Natural killer cell treated with Interleukin-12 subunit alpha and Interleukin-12 subunit beta and Interleukin-15 and Interleukin-18, amount 100 ng/mL, for 72 hours (primary cell): ENCODE measurements at places on chromosomes 1 and 21. TPM values are rescaled to one million over a fixed set of nuclear protein-coding genes. Genes with fewer than 3 reads are reported as not detected.

Gene VHLL
- not detected for total RNA-seq

GRCh38 chr1:30378991-30379581 is 344.3 kb downstream of the MATN1 start:
- peak; percentile 60 for DNase-seq

DNA sequence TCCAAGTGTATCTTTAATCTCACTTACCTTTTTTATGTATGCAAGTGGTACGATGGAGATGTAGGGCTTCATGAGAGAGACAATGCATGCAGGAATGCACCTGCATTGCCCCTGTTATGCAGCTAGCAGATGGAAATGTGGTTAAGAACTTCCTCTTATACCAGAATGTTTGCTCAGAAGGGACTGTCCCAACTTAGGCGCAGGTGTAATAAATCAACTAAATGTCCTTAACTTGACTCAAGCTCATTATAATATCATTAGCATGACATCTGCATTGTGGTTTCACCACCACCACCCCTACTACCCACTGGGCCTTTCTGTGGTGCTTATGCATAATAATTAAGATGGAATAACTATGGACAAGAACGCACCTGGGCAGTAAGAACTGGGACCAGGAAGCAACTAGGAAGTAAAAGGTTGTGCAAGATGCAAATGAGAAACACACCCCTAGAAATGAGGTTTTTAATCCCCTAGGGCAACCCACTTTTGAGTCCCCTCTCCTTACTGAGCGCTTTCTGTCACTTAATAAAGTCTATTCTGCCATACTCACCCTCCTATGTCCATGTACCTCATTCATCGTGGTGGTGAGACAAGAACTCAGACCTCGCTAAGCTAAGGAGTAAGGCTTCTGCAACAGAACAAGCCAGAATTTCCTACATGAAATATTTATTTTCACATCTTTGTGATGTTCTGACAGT is 1103.3 kb upstream of the B3GALT2 start:
- no peak for DNase-seq

Gene TRMT1L
- 10.6 TPM for total RNA-seq

DNA sequence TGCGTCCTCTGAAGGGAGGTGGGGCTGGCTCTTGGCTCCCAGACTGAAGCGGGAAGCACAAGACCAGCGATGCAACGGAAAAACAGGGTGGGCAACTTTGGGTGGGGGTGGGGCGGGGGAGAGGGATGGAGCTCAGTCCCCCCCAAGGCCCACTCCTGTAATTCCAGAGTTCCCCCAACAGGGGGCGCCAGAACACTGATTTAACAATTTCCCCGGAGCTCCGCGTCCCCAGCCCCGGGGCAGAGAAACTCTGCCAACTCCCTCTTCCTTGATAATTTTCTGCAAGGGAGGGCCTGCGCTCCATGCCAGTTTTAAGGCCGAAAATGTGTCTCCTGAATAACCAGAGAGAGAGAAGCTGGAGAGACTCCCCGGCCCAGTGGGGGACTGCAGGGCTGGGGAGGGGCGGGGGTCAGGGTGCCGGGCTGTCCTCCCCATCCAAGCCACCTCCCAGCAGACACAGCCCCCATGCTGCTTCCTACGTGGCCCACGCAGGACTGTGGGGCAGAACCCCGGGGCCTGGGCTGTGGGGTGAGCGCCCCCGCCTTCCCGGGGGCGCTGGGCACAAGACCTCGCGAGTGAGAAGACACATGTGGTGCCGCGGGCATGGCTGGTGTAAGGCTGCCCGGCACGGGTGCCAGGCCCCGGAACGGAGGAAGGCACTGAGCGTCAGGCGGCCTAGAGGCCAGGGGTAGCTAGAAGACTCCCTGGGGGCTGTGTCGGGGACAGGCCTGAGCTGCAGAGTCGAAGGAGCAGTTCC is 51.4 kb downstream of the KIF21B start:
- DNase-seq: no peak

DNA sequence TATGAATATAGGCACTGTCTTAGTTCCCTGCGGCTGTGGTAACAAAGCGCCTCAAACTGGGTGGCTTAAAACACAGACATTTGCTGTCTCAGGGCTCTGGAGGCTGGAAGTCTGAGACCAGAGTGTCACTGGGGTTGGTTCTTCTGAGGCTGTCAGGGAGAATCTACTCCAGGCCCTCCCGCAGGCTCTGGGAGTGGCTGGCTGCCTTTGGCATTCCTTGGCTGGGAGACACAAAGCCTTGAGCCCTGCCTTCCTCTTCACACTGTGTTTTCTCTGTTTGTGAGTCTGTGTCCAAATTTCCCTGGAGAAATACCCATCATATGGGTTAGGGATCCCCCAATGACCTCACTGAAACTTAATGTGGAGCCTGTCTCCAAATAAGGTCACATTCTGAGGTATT is 38.5 kb downstream of the B3GALT5 start:
- DNase-seq: no peak

DNA sequence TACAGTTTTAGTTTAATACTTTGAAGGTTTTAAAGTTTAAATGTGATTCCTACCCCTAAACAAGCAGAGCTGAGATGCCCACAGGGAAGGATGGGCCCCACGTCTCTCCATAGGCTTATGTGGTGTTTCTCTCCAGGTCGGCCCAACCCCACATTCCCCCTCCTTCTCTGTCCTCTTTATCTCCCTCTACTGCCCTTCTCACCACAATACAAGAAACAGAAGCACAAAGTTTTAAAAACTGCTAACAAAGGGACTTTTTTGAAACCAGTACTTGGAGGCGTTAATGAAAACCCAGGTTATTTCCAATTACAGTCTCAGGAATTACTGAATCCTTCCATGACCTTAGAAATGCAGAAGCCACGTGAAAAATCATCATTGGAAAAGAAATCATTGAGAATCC is 324.0 kb downstream of the NTNG1 start:
- DNase-seq: no peak

DNA sequence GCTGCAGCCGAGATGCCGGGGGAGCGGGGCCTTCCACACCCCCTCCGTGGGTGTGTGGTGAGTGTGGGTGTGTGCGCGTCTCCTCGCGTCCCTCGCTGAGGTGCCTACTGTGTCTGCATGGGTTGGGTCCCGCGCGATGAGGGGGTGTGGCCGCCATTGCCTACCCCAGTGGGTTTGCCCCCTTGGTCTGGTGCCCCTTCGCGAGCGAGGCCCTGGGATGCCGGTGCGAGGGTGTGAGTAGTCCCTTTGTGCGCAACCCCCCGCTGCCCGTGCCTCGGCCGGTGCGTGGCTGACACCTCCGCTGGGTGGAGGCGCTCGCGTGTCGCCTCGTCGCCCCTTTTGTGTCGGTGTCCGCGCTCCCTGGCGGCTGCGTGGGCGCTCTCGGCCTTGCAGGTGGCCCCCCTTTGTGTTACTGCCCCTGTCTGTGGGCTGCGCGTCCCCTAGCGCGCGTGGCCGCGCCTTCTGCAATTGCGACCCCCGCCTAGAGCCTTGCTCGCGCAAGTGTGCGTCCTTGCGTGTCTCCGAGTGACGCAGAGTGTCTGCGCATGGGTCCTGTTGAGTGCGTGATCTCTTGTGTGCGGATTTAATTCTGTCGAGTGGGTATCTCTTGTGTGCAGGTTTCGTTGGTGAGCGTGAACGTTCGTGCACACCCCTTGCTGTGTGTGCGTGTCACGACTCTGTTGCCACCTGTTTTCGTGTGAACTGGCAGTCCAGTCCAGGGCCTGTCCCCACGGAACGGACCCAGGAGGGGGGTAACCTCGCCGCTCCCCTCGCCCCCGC is 553 bp downstream of the TTC3 start:
- no peak for DNase-seq

DNA sequence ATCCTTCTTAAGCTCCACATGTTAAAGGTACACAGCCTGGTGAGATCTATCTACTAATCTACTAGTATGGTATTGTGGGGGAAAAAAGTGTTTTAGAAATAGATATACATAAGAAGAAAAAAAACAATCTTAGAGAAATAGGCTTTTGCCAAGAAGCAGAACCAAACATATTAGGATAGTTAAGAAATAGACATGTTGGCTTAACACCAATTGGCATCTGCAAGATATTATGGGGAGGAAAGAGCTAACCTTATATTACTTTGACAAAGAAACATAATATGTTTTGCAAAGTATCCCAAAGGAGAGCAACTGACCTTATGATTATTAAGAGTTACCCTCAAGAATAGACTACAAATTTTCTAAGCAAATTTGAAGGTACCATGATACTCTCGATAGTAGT is 202.9 kb downstream of the BRINP3 start:
- no peak for DNase-seq

DNA sequence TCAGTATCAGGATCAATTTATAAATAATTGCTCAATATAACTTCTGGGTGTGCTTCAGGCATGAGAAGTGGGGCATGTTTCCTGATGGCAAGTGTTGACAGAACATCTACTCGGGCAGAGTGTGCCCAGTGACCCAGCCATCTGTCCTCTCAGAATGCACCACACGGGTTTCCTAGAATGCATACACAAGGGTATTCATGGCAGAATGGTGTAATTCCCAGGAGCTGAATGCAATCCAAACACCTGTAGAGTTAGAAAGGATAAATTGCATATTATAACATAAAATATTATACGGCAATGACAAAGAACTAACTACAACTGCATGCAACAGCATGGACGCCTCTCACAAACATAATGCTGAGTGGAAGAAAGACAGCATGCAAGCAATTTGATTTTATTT is 391.9 kb downstream of the SIPA1L2 start:
- no peak for DNase-seq

Gene LDLRAD1
- total RNA-seq: not detected

GRCh38 chr1:52189898-52190480 is 48.1 kb downstream of the ZFYVE9 start:
- DNase-seq: no peak

- DNase-seq: no peak
Observed at GRCh38 chr1:19347533-19348172, 35.5 kb downstream of the SLC66A1 start.

DNA sequence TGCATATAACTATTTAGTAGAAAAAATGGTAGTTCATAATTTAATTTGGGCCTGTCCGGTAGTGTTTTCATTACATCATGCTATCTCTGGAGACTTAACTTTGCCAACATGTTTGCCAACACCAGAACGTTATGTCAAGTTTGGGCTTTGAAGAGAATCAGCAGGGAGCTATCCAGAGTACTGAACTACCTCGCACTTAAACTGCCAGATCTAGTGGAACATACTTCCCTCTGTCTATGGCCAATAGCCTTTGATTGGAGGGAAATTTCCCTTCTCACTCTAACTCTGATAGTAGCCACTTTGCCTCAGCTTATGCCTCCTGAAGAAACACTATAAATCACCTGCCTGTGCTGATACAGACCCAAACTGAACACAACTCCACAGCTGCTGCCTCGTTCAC is 10.0 kb downstream of the LRRC53 start:
- no peak for DNase-seq

DNA sequence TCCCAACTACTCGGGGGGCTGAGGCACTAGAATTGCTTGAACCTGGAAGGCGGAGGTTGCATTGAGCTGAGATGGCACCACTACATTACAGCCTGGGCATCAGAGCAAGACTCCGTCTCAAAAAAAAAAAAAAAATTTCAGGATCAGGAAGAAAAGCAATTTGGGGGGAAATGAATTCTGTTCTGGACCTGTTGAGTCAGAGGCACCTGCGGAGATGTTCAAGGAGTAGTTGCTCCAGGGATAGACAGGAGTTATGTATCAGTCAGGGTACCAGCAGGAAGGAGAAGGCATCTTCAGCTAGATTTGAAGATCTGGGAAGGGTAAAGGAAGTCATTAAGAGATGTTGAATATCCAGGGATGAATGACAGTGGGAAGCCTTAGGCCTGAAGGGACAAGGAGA is 2.9 kb upstream of the RHBDL2 start:
- DNase-seq: no peak

DNA sequence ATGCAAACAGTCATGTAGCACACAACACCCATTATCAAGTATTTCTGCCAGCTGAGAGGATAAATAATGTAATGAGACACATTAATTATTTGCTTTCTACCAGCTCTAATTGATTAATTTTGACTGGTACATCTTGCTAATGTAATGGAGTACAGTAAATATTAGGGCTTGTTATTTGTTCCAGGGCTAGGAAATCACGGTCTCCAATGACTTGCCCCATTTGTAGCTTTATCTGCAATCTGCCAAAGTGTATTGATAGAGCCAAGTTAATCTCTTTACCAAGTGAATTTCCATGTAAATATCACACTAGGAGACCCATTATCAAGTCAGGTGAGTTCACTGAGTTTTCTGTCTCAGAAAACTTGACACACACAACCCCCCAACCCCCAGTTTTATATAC is 55.1 kb downstream of the RGS13 start:
- DNase-seq: no peak

Gene PADI1
- total RNA-seq: not detected

Gene FAAH
- 4.1 TPM for total RNA-seq

Gene KLF17
- not detected for total RNA-seq

DNA sequence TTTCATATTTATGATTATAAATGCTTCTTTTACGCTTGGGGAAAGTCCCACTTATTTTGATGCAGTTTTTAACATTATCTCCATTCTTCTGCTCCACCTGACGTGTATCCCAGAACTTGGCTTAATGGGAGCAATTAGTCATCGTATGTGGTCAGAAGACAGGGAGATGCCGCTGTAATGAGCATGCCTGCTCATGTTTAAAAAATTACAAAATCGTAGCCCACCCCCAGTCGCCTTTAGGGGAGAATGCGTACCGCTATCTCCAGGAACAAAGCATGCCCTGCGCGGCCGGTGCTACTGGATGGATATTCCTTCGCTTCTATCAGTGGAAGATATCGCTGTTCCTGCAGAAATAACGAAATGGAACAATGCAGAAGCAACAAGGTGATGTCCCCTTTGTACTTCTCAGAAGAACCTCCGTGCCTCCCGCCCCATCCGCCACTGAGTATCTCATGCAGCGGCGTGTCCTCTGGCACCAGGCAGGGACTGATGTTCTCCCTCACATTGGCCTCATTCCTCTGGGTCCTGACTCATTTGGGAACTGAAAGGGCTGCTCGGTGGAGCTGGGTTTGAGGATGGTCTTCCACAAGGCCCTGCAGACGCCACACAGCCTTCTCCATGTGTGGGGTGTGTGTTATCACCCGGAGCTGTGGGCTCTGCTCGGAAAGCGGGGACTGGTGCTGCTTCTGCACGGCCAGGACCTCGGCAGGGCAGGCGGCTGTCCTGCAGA is 116.3 kb upstream of the COL6A1 start:
- no peak for DNase-seq

- no peak for DNase-seq
Observed at GRCh38 chr1:84541679-84542078, 32.6 kb downstream of the CTBS start.

GRCh38 chr1:203672346-203672745 is 45.7 kb downstream of the ATP2B4 start:
- DNase-seq: peak; percentile 65

GRCh38 chr1:28668956-28669723 is 556 bp downstream of the GMEB1 start:
- peak; percentile 65 for DNase-seq

DNA sequence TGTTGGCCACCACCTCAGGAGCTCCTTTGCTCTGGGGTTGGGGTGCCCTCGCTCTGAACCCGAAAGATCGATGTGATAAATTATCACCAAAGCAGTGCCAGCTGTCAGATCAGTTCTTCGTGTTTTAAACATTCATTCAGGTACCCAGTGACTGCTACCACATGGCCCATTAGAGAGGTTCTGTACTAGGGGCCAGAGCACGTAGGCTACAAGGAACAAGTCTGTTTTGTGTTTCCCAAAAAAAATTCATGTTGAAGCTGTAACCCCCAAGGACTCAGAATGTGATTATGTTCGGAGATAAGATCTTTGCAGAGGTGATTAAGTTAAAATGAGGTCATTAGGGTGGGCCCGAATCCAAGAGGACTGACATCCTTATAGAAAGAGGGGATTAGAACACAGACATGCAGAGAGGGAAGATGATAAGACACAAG is 526.9 kb downstream of the NPHP4 start:
- DNase-seq: no peak

Gene AGT
- not detected for total RNA-seq

Gene TDRD5
- not detected for total RNA-seq

- DNase-seq: no peak
Observed at GRCh38 chr21:37136744-37137143, 63.7 kb downstream of the TTC3 start.
